ENCODE measurements at places on chromosomes 7 and 10. TPM values are rescaled to one million over a fixed set of nuclear protein-coding genes. Genes with fewer than 3 reads are reported as not detected.
A peak's percentile ranks its signal among the peaks of the same experiment; 100 is the strongest.

- no peaks in the 10 kb centered on the region for H3K27me3 ChIP-seq
- H3K4me1 ChIP-seq: no peaks in the 10 kb centered on the region
- no peak overlapping the region for H3K27ac ChIP-seq
- no peaks in the 10 kb centered on the region for H3K36me3 ChIP-seq
- H3K4me3 ChIP-seq: peak overlapping the region; percentile 37
Measured at GRCh38 chr7:63876707-63877322, 121.8 kb upstream of the ZNF722 start.

DNA sequence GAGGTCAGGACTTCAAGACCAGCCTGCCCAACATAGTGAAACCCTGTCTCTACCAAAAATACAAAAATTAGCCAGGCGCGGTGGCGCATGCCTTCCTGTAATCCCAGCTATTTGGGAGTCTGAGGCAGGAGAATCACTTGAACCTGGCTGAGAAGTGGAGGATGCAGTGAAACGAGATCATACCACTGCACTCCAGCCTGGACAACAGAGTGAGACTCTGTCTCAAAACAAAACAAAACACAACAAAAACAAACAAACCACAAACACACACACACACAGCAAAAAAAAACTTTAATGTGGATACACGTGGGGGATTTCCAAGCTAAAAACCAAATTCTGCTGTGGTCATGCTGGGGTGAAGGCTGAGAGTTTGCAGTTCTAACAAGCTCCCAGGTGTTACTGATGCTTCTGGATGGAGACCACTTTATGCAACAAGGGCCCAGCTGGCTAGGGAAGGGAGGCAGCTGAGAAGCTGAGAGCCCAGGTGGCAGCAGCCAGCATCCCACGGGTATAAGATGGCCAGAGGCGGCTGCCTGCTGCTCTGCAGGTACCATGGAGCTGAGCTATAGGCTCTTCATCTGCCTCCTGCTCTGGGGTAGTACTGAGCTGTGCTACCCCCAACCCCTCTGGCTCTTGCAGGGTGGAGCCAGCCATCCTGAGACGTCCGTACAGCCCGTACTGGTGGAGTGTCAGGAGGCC is at the start of gene ZP3:
Gene ZP3 (plus strand): TSS at position 538 of the 699 bp plus-strand sequence. CDS start 15 bp downstream, at position 553.
- H3K36me3 ChIP-seq: no peaks in the 10 kb centered on the region
- DNase-seq: no peak
- H3K27me3 ChIP-seq: no peaks in the 10 kb centered on the region
- no peak within 1 kb of the TSS for H3K27ac ChIP-seq
- no peaks in the 10 kb centered on the region for H3K4me1 ChIP-seq

- no peak for DNase-seq
- no peak overlapping the region for H3K4me3 ChIP-seq
- no peaks in the 10 kb centered on the region for H3K36me3 ChIP-seq
- no peaks in the 10 kb centered on the region for H3K27me3 ChIP-seq
- H3K27ac ChIP-seq: no peak overlapping the region
Measured at GRCh38 chr7:89334797-89335196, 539.3 kb upstream of the TEX47 start.

DNA sequence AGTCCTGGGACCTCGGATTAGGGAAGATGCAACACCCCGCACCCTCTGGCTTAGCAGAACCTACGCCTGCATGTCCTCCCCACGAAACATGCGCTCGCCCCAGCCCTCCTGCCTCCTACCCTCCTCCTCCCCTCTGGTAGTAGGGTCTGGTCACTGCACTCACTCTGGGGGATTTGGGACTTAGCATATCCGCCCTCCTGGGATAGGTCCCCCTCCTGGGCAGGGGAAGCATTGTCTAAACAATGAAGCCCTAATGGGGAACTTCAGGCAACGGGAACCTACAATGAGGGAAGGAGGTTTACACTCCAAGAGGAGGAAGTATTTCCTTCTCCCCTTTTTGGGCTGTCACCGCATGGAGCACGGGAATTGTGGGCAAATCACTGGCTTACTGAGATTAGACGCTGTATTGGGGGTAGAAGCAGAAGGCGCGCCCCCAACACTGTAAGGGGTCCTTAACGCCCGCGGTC is 892 bp downstream of the CRHR2 start:
- no peak overlapping the region for H3K27ac ChIP-seq
- H3K4me3 ChIP-seq: no peak overlapping the region
- no peak for DNase-seq
- H3K4me1 ChIP-seq: peaks cover 5% of the 10 kb centered on the region
- H3K36me3 ChIP-seq: no peaks in the 10 kb centered on the region

GRCh38 chr7:157139810-157140510 is 1.2 kb downstream of the UBE3C start:
- peak overlapping the region; percentile 91 for H3K4me3 ChIP-seq
- H3K27me3 ChIP-seq: no peaks in the 10 kb centered on the region
- peak overlapping the region; percentile 82 for H3K27ac ChIP-seq

The TBX20 gene
- total RNA-seq: 0.89 TPM

The OR2A25 gene
- total RNA-seq: not detected

The C10orf88 gene
- 8.4 TPM for total RNA-seq

Measured in liver (tissue), 10 donors.